NCI-H1048 (cell line): ENCODE measurements at places on chromosomes 1 and 21.

GRCh38 chr21:31136891-31137290 lies 98.6 kb upstream of the KRTAP19-8 start:
- DNase-seq = no peak

- no peak for DNase-seq
Observed at GRCh38 chr1:161913482-161914140, 110.1 kb downstream of the OLFML2B start.

- DNase-seq = no peak
Observed at GRCh38 chr1:203038217-203038741, 12.0 kb downstream of the PPFIA4 start.

DNA sequence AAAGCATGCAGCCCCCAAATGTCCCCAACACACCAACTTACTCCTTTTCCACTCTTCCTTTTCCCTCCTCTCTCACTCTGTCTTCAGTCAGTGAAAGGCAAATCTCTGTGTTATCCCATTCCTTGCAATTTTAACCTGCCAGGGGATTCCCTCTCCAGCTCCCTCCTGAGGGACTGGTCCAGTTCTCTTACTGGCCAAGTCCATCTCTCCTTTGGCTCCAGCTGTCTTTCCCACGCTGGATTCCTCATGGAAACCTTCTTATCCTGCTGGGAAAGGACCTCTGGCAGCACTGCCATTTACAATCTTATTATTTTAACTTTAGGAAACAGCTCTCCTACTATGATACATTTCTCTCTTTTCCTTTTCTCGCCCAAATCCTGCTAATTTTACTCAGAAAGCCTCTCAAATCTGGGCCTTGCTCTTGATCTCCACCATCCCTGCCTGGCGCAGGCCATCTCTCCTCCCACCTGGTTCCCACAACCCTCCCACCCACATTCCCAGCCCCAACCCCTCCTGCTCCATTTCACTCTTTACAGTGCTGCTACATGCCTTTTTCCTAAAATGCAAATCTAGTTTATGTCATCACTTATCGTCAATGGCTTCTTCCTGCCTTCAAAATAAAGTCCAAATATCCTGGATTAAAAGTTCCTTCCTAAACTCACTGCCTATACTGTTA lies 72.7 kb upstream of the CNN3 start:
- DNase-seq = no peak

DNA sequence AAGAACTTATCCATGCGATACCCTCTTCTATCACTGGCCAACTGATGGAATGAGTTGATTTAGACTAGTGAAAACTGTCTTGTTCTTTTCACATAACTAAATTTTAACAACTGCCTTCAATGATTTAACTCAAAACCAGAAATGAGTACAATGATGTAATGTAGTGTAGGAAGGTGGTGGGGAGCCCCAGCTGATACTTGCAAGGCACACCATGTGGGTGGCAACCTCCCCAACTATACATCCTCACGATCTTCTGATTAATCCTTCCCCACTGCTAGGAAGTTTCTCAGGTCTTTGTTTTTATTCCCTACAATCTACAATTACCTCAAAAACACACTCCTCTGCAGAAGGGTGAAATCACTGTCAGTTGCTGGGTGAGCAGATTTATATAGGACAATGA lies 100.7 kb downstream of the KCTD3 start:
- no peak for DNase-seq

GRCh38 chr1:211900441-211900840 lies 69.9 kb upstream of the LPGAT1 start:
- DNase-seq = no peak

DNA sequence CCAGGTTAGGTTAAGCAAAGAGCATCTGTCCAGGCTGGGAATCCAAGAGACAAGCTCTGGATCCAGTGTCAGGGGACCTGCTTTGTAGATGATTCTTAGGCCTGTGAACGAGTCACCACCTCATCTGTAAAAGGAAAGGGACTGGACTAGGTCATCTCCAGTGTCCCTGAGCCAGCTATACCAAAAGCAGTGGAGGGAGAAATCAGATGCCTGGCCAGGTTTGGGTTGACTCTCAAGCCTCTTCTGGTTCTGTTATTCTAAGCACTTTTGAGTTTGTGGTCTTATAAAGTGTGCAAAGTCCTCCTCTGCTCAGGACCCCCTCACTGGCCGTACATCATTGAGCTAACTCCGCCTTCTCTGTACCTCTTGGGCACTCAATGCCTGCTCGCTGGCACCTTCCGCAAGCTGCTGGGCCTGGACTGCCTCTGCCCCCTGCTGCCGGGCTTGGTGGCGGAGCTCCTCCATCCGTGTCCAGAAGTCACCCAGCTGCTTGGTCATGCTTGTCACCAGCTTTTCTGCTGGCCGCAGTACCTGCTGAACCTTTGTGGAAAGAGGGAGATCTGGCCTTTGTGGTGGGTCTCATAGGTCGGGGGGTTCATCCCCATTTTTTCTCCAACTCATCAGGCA lies 33.6 kb downstream of the CAMK1G start:
- DNase-seq = no peak

GRCh38 chr1:241551759-241552638 lies 19.8 kb downstream of the KMO start:
- DNase-seq = no peak

DNA sequence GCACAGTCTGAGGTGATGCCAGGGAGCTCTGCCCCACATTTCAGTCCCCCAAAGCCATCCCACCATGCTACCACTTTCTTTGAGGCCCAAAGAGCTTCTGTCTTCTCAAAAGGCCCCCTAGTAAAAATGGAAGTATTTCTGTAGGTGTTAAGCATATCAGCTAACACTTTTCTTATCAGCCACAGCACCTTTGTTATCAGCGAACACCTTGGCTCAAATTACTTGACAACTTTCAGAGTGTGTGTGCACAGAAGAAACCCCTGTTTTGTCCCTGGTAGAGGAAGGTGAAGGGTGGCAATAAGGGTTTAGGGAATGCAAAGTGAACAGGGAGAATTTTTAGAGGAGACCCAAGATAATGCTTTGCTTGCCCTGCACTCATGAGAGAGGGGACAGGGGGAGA lies 54.8 kb upstream of the GJA8 start:
- no peak for DNase-seq

DNA sequence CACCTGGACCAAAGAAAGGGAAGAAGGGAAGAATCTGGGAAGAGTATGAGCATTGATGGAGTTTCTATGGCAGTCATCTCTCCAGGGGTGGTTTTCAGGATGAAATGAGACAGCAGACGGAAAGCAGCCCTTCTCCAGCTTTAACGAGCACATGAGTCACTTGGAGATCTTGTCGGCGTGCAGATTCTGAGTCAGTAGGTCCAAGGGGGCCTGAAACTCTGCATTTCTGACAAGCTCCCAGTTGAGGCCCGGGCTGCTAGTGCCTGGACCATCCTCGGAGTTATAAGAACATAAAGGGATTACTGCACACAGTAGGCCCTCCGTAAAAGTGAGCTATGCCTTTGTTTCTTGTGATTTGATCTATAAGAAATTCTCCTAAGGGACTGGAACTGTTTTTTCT lies 17.6 kb downstream of the HSPG2 start:
- no peak for DNase-seq

DNA sequence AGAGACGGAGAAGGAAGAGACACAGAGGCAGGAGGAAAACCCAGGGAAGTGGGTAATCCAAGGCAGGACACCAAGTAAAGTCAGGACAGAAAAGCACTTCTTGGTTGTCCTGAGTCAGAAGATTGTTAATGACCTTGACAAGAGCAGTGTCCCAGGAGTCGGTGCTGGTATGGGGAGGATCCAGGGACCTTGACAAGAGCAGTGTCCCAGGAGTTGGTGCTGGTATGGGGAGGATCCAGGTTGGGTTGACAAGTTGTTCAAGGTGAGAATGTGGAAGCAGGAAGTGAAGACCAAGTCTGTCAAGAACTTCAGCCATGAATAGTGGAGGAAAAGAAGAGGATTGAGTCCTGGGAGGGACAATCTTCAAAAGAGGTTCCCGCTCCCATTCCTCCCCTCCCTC lies 31.9 kb downstream of the ZBTB18 start:
- DNase-seq = no peak

DNA sequence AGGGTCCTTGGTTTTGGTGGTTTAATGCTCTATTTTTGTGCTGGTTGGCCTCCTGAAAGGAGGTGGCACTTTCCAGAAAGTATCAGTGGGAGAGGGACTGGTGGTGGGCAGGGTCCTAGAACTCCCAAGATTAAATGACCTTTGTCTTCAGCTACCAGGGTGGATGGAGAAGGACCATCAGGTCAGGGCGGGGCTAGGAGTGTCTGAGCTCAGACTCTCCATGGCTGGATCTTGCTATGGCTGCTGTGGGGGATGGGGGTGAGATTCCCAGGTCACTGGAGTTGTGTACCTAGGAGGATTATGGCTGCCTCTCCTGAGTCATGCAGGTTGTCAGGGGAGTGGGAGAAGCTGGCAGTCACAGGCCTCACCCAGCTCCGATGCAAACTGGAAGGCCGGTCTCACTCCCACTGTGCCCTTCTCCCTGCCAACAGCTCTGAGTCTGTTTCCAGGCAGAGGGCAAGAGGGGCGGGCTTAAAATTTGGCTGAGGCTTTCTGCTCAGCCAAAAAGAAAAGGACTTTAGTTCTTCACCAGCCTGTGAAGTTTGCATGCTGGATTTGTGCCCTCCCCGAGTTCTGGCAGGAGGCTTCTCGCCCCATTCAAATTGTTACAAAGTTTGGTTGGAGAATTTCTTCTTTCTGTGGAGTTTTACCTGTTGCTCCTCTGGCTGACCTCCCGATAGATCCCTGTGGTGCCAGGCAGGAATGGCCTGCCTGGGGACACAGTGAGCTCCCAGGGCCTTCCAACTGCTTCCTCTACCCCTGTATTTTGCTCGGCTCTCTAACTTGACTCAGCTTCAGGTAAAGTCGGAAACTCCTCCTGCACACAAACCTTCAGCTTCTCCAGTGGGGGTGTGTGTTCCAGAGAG lies 13.1 kb upstream of the KYAT3 start:
- DNase-seq = no peak

- no peak for DNase-seq
Observed at GRCh38 chr21:40797410-40797809, 49.5 kb downstream of the DSCAM start.

- no peak for DNase-seq
Observed at GRCh38 chr1:14261395-14261794, 337.1 kb upstream of the KAZN start.

GRCh38 chr1:183476081-183476480 lies 3.8 kb downstream of the SMG7 start:
- DNase-seq = no peak

DNA sequence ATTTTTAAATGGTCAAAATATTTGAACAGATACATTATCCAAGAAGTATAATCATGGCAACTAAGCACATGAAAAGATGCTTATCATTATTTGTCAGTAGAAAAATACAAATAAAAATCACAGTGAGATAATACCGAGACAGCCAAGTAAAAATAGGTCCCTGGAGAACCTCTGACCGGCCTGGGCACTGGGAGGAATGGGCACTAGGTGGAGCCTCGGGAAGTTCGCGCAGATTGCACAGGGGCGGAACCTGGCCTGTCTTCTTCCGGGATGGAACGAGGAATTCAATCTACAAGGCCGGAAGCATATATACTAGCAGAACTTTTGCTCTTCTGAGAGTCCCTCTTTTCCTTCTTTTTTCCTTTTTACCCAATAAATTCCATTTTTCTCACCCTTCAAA lies 148.5 kb upstream of the CHRM3 start:
- no peak for DNase-seq

DNA sequence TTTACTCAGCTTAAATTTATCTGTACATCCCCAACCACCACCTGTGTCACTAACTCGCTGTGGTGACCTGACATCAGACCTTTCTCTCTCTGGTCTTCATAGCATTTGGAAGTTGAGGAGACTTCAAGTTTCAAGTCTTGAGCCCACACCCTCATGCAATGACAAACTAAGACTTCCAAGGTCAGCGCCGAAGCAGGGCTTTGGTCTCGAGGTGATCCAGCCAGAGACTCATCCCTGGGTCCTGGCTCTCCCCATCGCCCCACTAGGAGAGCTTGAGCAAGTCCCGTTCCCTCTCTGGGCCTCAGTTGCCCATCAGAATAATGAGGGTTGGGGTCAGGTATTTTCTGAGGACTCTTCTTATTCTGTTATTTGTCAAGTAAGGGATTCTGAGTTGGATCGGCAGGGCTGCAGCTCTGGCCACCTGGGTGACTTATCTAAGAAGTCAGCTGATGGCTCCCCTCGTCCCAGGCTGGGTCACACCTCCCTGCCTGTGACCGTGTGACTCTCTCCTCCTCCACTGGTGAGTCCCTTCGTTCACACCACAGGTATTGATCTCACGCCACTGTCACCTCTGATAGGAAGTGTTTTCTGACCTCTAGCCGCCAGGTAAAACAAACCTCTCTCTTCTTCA lies 143.7 kb upstream of the RUNX3 start:
- DNase-seq = no peak

DNA sequence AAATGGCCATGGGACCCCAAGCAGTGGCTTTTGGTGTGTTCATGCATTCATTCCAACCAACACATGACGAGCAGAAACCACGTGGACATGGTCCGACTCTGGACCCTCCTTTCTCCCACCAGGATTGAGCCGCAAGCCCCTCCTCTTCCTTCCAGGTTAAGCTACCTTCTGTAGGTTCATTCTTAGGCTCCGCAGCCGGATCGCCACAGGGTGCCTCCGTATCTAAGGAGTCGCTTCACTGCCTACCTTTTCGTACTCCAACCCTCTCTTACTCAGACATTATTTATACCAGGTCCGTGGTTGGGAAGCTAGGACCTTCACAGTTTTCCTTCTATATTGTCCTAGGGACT lies 63.6 kb downstream of the RHBG start:
- no peak for DNase-seq

DNA sequence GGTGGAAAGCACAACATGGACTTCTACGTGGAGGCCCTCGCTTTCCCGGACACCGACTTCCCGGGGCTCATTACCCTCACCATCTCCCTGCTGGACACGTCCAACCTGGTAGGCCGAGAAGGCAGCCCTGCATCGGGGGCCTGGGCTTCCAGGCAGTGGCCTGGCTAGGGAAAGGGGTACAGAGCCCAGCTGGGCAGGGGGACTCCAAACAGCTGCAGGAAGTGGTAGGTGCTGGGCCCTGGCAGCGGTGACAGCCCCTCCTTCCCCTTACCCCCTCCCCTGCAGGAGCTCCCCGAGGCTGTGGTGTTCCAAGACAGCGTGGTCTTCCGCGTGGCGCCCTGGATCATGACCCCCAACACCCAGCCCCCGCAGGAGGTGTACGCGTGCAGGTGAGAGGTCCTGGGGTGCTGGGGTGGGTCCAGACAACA lies 30.0 kb upstream of the PADI6 start:
- no peak for DNase-seq

GRCh38 chr1:37484325-37485051 lies 10.1 kb downstream of the ZC3H12A start:
- DNase-seq = no peak

DNA sequence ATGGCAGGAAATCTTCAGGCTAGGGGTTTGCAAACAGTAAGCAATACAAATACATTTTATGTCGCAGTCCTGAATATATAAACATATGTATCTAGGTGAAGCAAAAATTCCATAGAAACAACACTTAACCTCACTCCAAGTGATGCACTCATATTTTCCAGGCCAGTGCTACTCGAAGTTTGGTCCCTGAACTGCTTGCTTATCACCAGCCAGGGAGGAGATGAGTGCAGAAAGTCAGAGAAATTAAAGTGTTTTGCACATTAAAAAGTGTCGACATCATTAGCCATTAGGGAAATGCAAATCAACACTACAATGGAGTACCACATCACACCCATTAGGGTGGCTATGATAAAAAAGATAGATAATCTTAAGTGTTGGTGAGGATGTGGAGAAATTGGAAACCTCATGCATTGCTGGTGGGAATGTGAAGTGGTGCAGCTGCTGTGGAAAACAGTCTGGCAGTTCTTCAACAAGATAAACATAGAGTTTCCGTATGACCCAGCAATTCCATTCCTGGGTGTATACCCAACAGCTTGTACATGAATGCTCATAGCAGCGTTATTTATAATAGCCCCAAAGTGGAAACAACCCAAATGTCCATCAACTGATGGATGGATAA lies 70.5 kb upstream of the CSF1 start:
- no peak for DNase-seq
